ENCODE measurements at places on chromosomes 13 and 19.

- no peak for DNase-seq
Measured at GRCh38 chr13:63983366-63983765, 2567.7 kb upstream of the PCDH20 start.

DNA sequence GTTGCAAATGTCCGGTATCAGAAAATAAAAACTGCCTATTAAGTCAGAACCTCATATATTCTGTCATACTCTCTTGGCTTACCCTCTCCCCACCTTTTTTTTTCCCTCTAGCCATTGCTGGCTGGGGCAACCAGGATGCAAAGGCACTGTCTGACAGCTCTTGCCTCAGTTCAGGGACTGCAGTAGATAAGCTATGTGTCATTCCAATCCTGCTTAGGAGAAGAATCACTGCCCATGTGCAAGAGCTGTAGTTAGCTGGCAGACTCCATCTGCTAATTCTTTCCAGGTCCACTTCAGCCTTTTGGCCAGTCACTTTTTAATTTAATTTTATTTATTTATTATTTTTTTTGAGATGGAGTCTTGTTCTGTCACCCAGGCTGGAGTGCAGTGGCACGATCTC, 895.6 kb upstream of the SLC10A2 start:
- no peak for DNase-seq

DNA sequence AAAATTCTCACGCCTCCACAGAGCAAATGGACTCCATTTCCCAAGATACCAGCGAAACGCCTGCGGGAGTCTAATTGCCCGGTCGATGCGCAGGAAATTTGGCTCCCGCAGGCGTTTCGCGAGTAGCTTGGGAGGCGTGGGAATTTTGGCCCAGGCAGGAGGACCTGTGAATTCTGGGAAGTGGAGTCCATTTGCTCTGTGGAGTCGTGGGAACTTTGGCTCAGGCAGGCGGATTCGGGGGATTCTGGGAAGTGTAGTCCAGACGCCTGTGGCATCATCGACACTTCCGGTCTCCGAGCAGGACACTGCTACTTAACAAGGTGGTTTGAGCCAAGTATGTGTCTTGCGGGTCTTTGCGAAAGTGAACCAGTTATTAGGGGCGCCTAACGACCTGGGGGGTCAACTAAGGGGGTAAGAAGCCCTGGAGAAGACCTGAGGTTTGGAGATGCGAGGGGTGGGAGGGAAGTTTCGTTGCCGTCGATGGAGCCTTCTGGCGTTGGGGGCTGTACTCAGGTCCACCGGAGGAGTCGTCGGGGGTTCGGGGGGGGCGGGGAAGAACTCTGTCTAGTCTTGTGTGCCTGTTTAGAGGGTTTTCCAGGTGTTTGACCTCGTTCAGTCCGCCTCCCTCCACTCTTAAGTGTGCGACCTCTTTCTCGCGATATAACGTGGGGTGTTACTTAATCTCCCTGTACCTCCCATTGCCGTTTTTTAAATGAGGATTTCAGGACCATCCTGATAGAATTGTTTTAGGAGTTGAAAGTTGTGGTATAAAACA, at the start of gene ZNF155:
Gene ZNF155, plus strand, starts transcription at position 277 of the 775 bp plus-strand sequence. CDS start 4,356 bp downstream, outside the sequence.
- peak; percentile 55 for DNase-seq

GRCh38 chr13:73857106-73857505, 277.1 kb downstream of the KLF12 start:
- DNase-seq: no peak
